ENCODE measurements at places on chromosomes 2 and 18. TPM values are rescaled to one million over a fixed set of nuclear protein-coding genes. Genes with fewer than 3 reads are reported as not detected.

Gene DSG1
- total RNA-seq, result not detected

Gene SERPINB11
- total RNA-seq, result not detected

Gene ECEL1
- total RNA-seq, result not detected

Gene ABCB11
- total RNA-seq, result not detected

Gene UGT1A9
- under 0.01 TPM for total RNA-seq

Gene PLEKHH2
- 11.6 TPM for total RNA-seq

Gene CCDC85A
- total RNA-seq, result 5.4 TPM

Gene ANTXR1
- total RNA-seq, result 45.2 TPM

Gene RRM2
- total RNA-seq, result 3.7 TPM

Gene IL36A
- not detected for total RNA-seq

Gene ATRAID
- total RNA-seq, result 136 TPM

Gene IL36RN
- under 0.01 TPM for total RNA-seq

Gene EMILIN1
- total RNA-seq, result 137 TPM
